ENCODE measurements at places on chromosomes 4 and X.
A peak's percentile ranks its signal among the peaks of the same experiment; 100 is the strongest.

DNA sequence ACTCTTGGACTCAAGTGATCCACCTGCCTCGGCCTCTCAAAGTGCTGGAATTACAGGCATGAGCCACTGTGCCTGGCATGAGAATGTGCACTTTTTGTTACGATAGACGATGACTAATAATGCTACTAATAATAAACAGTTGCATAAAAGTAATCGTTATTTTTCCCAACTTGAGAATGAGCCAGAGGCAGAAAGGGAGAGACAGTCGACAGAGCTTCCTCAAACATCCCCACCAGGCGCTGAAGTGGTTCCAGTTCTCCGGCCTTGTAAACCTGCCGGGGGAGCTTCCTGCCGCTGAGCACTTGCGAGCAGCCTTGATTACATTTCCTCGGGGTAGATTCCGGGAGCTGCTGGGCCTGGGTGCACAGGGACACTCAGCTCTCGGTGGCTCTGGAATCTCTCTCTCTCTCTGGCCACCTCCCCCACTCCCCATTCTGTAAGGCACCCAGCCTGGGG, 8.9 kb upstream of the HTRA3 start:
- no peak for DNase-seq

GRCh38 chrX:20418379-20419150, 151.9 kb upstream of the RPS6KA3 start:
- no peak for DNase-seq

DNA sequence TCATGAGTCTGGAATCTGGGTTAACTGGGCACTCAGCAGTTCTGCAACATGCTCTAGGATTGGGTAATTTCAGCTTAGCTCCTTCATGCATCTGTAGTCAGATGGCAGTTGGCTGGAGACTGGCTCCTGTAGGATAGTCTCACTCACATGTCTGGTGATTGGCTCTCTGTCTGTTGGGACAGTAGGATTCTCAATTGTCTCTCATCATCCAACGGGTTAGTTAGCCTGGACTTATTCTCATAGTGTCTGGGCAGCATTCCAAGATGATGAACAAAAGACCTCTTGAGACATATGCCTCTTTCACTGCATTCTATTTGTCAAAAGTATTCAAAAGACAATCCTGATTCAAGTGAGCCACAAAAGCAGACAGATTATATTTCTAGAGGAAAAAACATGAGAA, 795.6 kb upstream of the GALNTL6 start:
- DNase-seq = no peak

DNA sequence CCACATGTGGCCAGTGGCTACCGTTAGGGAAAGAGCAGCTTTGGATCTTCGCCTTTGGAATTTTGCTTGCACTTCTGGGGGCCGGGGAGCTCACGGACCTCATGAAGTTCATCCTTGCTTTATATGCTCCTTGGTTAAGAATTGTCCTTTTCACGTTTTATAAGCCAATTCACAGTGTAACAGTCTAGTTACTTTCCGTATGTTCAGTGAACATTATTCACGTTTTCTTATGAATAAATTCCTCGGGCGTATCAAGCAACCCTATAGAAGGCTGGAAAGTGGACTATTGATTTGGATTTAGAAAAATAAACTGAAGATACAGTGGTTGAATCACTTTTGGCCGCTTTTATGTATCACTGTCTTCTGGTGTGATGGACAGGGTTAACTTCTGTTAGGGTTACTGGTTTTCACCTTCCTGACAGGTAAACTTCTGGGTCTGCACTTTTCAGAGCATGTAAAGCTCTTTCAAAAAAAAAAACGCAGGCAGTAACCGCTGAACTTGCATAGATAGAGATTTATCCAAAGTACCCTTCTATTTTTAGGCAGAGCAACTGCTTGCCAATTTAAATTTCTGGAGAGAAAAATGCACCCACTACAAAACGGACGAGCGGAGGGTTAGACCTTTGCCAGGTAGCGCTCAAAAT, 569 bp upstream of the PDLIM5 start:
- no peak for DNase-seq

GRCh38 chr4:15489551-15489950, 19.9 kb downstream of the CC2D2A start:
- no peak for DNase-seq

DNA sequence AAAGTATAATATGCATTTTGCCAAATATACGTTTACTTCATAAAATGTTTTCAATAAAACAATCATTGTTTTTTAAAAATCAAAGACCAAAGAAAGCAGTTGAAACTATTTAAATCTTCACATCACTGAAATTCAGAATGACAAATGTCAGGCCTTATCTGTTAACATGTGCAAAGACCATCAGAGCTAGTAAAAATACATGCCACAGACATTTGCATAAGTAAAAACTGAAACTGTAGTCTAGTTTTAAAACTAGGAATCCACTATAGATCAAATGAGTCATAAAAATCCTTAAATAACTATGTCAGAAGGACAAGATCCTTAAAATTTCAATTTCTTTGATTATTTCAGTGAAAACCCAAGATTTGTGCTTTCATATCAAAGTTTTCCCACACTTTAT, 24.8 kb downstream of the KLHL15 start:
- DNase-seq = no peak

GRCh38 chrX:107982356-107982755, at the start of gene TEX13B:
TSS of gene TEX13B (minus strand) at chrX:107982370. CDS start at chrX:107982127, 243 bp downstream.
- no peak for DNase-seq

- no peak for DNase-seq
These were observed 73.7 kb downstream of the ELOVL6 start for GRCh38 chr4:110124711-110125110.

DNA sequence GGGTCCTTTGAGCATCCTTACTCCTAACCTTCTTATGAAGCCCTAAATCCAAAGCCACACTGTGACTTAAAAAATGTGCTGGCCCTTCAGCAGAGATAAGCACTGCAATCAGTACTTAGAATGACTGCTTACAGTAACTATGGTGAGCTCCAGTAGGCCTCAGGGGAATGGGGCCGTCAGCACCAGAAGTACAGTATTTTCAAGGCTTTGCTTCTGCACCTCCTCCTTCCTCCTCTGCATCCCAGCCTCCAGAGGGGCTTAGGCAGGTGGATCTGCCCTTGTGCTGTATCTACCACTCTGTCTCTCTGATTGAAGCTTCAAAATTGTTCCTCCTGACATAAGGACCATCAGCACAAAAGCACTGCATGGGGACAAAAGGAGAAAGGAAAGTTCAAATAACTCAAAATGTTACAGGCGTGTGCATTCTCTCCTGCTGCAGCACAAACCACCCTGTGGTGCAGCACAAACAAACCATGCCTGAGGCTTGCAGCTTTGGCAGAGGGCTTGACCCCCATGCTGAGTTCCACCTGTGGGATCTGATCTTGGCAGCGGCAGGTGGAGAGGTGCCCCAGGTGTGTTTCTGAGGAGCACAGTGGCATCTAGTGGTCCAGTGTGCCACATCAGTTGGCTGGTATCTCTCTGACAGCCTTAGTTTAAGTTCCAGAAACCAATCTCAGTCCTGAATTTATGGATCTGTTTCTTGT, 164.7 kb downstream of the SOWAHB start:
- DNase-seq = no peak

- DNase-seq = no peak
These were observed 51.1 kb upstream of the UGT8 start for GRCh38 chr4:114547340-114548134.

DNA sequence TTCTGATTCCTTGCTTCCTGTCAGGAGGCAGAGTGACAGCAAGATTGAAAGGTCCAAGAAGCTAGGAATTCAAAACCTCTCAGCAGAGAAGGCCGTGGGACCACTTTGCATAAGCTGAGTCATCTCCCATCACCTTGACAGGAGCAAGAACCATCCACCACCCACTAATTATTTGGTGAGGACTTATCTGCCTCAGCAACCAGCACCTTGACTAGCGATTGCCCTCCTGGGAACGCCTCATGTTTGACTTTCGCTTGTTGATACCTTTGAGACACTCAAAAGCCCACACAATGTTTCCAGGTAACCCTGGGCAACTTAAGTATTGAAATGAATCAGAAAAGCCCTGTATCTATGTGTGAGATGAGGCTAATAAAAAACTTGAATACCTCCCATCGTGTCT, 233.5 kb upstream of the GYPA start:
- no peak for DNase-seq

- DNase-seq = no peak
These were observed 1.8 kb downstream of the FLNA start for GRCh38 chrX:154372612-154373022.

DNA sequence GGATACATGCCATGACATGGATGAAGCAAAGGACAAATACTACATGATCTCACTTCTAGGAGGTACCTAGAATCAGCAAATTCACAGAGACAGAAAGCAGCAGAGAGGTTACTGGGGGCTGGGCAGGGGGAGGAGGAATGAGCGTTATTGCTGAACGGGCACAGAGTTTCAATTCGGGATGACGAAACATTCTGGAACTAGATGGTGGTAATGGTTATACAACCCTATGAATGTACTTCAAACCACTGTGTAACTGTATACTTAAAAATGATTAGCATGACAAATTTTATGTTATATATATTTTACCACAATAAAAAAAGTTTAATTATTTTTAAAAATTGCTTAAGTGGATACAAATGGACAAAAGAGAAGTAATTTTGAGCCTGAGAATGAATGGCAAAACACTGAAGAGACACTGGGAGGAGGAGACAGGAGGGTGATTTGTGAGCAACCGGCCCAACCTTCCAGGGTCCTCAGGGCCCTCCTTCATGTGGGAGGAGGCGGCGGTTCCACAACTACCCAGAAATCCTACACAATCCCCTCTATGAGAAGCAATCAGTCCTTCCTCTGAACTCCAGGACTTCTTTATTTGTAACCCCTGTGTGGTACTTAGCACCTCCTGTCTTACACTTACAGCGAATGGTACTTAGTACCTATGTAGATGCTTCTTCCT, 14.1 kb downstream of the ACSL1 start:
- DNase-seq = no peak

DNA sequence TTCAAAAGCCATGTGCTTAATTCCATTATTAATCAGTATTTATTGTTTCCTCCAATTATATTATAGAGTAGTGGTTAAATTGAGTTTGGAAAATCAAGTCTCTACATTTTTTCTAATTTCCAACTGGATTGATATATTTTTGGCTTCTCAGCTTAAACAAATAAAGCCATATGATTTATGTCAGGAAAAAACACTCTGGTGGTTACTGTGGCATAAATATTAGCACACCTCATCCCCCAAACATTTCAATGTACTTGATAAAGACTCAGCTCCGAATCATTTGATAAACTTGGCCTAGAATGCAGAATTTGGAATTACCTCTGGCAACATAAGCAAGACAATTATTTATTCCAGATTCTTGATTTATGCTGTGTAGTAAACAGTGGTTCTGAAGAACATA, 2313.8 kb downstream of the ARAP2 start:
- no peak for DNase-seq

DNA sequence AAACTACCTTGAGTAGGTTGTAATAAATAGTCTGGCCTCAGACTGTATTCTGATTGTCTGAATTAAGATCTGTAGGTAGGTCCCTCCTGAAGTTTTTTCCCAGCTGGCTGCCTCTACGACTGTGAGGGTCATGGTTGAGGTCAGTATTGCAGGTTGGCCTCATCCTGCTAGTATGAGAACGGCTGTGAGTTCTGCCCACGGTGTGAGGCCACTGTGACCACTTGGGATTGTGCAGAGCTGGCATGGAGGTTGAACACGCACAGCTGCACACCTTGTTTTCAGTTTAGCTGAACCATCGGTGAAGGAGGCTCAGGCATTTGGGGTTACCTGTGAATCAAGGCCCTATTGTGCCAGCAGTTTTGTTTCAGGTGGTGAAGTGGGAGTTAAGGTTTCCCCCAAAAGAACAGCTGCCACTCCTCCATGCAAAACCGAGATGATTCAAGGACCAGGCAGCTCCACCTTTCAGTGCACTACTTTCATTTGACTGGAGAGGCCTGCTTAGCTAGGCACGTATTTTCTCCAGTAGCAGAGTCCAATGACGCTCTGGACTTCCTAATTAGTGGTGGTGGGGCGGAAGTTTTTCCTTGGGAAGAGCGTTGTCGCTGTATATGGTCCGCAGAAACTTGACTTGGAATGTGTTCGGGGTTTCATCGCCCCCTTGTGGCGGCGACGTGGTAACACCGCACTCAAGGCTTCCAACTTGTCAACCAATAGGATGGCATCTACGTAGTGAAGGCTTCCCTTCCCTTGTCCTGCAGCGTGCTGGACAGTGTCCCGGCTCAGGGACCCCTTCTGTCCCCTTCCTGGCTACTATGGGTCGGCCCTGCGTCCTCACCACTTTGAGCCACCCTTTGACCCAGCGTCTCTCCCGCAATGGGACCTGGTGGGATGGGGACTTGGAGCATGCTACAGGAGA, 13.8 kb downstream of the CMC4 start:
- DNase-seq = peak; percentile 68

- DNase-seq = peak; percentile 18
These were observed 65.4 kb downstream of the SOX3 start for GRCh38 chrX:140439476-140439875.

GRCh38 chr4:2893772-2894171, 50.1 kb downstream of the ADD1 start:
- no peak for DNase-seq

Measured in right lung (tissue), 10 donors.